Activated CD4-positive, CD25-positive, alpha-beta regulatory T cell (primary cell): ENCODE measurements at places on chromosomes 5 and 9.

- no peak for DNase-seq
Observed at GRCh38 chr9:122179690-122180074, 20.0 kb downstream of the MORN5 start.

GRCh38 chr5:168706655-168707069, 127.5 kb upstream of the PANK3 start:
- no peak for DNase-seq

DNA sequence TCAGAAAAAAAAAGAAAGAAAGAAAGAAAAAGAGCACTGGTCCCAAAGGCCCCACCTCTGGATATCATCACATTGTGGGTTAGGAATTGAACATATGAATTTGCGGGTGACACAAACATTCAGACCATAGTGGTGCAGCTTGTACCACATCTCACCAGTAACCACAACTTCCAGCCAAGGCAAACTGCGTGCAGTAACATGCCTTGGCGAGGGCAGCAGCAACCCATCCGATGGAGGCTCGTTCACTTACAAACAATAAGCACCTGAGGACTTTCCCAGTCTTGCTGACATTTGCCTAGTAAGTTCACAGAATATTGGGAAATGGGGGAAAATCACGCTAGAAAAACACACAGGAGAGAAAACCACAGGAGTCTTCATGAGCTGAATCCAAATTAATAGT, 508.1 kb downstream of the ZNF608 start:
- no peak for DNase-seq

DNA sequence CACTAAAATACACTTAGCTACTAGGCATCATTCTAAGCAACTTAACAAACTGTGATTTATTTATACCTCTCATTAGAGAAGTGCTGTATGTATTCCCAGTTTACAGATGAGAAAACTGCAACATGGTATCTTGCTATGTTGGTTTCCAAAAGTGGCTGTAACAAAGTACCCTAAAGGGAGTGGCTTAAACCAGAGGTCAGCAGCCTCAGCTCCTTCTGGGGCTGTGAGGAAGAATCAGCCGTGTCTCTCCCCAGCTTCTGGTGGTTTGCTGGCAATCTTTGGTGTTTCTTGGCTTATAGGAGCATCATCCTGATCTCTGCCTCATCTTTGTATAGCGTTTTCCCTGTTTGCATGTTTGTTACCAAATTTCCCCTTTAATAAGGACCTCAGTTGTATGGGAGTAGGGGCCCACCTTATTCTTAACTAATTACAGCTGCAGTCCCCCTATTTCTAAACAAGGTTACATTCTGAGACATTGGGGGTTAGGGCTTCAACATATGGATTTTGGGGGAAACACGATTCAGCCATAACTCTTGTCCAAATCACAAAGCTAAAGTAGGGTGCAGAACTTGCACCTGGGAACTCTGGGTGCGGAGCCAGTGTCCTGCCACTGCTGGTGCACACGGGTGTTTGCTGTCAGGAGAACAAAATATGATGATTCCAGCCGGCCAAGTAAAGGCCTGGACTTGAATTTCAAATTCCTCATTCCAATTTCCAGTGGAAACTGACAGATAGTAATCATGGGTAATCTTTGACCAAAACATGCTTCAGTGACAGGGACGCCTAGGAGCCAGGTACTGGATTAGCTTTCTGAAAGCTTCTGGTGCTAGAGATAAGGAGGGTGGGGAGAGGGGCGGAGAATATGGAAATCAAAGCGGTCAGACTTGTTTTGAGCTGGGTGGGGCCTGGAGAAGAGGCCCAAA, 43.3 kb downstream of the RAI14 start:
- no peak for DNase-seq

DNA sequence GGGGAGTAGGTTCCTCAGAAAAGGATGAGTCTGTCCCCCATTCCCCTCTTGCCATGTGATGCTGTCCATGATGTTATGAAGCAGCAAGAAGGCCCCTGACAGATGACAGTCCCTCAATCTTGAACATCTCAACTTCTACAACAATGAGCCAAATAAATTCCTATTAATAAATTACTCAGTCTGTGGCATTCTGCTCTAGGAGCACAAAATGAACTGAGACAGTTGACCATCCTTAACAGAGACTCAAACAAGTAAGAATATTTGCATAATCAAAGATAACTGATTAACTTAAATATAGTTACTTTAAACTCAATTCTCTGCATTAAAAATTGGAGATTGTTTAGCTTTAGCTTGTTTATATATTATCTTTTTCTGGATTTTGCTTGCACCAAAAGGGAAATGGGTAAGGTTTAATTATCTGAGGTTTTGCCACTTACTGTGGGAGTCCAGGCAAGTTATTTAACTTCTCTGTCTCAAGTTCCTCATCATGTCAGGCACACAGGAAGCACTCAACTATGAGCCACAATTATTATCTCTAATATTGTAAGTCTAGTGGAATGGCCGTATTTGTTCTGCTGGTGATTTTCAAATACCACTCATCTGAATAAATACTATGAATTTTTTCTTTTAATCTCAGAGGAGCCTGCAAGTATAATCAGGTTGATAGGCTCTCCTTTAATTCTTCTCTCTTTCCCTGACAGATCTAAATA, 162.9 kb downstream of the TSSK1B start:
- no peak for DNase-seq

- no peak for DNase-seq
Observed at GRCh38 chr9:87892956-87893355, 10.3 kb downstream of the SPATA31E1 start.

DNA sequence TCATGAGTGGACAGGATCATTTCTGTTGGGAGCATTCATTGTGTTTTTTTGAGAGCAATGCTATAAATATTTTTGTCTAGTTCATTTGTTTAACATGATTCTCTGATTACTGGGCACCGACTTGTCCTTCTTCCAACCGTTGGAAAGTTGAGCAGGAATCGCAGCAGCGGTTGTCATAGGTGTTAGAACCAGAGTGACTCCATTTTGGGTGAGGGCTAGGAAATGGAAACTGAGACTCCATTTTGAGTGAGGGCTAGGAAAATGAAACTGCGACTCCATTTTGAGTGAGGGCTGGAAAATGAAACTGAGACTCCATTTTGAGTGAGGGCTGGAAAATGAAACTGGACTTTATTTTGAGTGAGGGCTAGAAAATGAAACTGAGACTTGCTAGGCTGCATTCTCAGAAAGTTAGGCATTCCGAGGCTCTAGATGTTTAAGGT, 100.6 kb downstream of the ICE1 start:
- DNase-seq = no peak

GRCh38 chr9:35470894-35471293, 19.0 kb upstream of the RUSC2 start:
- no peak for DNase-seq

DNA sequence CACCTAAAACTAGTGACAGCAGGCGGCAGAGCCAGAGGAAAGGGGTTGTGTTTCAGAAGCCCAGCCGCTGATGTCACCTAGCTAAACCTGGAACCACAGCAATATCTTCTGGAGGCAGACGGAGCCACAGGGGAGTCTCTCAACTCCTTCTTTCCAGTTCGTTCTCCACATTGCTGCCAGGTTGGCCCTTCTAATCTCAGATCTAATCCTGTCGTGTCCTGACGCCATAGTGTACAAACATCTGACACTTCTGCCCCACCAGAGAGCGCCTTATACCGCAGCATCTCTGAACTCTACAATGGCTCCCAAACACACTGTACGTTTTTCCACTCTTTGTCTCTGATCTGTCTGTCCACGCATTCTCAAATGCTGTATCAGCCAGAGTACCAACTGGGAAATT, 240.0 kb downstream of the SMARCA2 start:
- DNase-seq = no peak

DNA sequence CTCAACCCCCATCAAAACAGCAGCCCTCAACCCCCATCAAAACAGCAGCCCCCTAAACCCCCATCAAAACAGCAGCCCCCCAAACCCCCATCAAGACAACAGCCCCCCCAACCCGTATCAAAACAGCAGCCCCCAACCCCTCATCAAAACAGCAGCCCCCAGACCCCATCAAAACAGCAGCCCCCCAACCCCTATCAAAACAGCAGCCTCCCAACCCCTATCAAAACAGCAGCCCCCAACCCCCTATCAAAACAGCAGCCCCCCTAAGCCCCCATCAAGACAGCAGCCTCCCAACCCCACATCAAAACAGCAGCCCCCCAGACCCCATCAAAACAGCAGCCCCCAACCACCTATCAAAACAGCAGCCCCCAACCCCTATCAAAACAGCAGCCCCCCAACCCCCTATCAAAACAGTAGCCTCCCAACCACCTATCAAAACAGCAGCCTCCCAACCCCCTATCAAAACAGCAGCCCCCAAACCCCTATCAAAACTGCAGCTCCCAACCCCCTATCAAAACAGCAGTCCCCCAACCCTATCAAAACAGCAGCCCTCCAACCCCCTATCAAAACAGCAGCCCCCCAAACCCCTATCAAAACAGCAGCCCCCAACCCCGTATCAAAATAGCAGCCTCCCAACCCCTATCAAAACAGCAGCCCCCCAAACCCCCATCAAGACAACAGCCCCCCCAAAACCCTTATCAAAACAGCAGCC, 1.2 kb downstream of the TPPP start:
- DNase-seq = no peak

GRCh38 chr9:104851546-104851920, 76.4 kb downstream of the ABCA1 start:
- no peak for DNase-seq
